Heart left ventricle (tissue), 16 donors: ENCODE measurements at places on chromosomes 7 and 10.
A peak's percentile ranks its signal among the peaks of the same experiment; 100 is the strongest.

- DNase-seq = no peak
- H3K27ac ChIP-seq = no peak overlapping the region
- no peaks in the 10 kb centered on the region for H3K27me3 ChIP-seq
Measured at GRCh38 chr7:157432957-157433576, 96.3 kb downstream of the DNAJB6 start.

DNA sequence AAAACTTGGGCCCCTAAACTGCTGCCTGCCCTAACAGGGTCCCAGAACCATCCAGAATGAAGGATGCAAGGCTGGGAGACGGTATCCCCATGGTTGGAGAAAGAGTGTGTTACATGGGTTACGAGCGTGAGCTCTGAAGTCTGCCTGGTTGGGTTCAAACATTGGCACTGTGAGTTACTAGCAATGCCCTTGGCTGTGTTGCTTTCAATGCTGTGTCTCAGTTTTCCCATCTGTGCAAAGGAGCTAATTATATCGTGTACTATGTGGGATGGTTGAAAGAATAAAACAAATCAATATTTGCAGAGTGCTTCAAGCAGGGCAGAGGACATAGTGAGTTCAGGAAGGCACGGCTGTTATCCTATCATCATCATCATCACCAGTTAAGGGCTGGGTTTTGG is 114.7 kb downstream of the ZMIZ1 start:
- H3K4me3 ChIP-seq = no peak overlapping the region
- peaks cover 21% of the 10 kb centered on the region for H3K36me3 ChIP-seq
- no peaks in the 10 kb centered on the region for H3K27me3 ChIP-seq
- H3K27ac ChIP-seq = no peak overlapping the region

GRCh38 chr7:159094023-159094740 is 50.5 kb downstream of the VIPR2 start:
- peak overlapping the region; percentile 39 for H3K4me3 ChIP-seq
- H3K27ac ChIP-seq = no peak overlapping the region
- H3K4me1 ChIP-seq = peaks cover 10% of the 10 kb centered on the region
- no peaks in the 10 kb centered on the region for H3K27me3 ChIP-seq
- no peaks in the 10 kb centered on the region for H3K36me3 ChIP-seq

GRCh38 chr7:35520810-35521625 is 173.9 kb downstream of the HERPUD2 start:
- peaks cover 20% of the 10 kb centered on the region for H3K4me1 ChIP-seq
- H3K4me3 ChIP-seq = no peak overlapping the region
- H3K27ac ChIP-seq = peak overlapping the region; percentile 30
- no peak for DNase-seq

DNA sequence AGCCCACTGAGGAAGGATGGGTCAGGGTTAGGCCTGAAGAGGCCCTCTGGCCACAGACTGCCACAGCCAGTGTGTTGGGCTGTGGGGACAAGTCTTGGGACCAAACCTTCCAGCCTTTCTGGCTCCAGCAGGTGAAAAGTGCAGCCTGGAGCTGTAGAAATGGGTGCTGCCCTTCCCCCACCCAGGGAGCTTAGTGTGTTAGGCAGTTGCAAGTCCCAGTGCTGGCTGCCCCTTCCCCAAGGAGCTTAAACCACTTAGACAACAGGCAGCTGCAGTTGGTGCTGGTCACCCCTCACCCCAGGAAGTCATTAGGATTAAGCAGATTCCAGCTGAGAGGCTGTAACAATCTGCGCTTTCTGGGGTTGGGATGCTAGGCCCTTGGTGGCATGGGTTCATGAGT is 563.3 kb downstream of the NRG3 start:
- H3K4me1 ChIP-seq = no peaks in the 10 kb centered on the region

GRCh38 chr10:1529806-1530413 is 207.4 kb downstream of the ADARB2 start:
- H3K27ac ChIP-seq = no peak overlapping the region
- H3K27me3 ChIP-seq = no peaks in the 10 kb centered on the region
- H3K4me3 ChIP-seq = no peak overlapping the region
- no peak for DNase-seq
- H3K36me3 ChIP-seq = no peaks in the 10 kb centered on the region

GRCh38 chr7:142646386-142647140 is 102.7 kb upstream of the PRSS1 start:
- DNase-seq = no peak
- H3K4me3 ChIP-seq = no peak overlapping the region
- H3K36me3 ChIP-seq = no peaks in the 10 kb centered on the region
- H3K27ac ChIP-seq = no peak overlapping the region

DNA sequence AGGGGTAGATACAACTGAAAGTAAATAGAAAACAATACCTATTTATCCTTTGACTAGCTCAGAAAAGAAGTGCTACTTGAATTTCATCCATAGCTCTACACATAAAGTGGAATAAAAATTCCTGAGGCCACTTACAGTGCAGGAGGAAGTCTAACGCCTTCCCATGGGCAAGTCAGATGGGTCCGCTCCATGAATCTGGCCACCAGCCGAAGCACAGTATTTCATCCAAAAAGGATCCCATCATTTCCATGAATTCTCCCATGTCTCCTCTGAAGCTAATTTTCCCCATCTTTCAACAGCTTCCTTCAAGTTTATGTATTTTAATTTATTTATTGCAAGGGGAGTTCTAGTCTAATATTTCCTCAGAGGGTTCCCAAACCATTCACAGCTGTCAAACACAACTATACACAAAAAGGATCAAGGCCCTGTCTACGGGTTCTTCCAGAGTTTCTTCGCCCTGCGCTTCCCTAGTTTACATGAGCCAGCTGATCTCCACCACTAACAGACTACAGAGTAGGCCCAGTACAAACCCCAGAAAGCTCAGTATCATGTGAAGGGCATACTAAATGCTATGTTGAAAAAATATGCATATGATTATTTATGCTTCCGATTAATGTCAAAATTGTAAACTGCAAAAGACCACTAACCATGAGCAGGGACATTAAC is 184.7 kb downstream of the DOCK4 start:
- H3K4me3 ChIP-seq = no peak overlapping the region
- no peaks in the 10 kb centered on the region for H3K4me1 ChIP-seq
- peak overlapping the region; percentile 8 for H3K27ac ChIP-seq
- H3K36me3 ChIP-seq = no peaks in the 10 kb centered on the region
- H3K27me3 ChIP-seq = no peaks in the 10 kb centered on the region

DNA sequence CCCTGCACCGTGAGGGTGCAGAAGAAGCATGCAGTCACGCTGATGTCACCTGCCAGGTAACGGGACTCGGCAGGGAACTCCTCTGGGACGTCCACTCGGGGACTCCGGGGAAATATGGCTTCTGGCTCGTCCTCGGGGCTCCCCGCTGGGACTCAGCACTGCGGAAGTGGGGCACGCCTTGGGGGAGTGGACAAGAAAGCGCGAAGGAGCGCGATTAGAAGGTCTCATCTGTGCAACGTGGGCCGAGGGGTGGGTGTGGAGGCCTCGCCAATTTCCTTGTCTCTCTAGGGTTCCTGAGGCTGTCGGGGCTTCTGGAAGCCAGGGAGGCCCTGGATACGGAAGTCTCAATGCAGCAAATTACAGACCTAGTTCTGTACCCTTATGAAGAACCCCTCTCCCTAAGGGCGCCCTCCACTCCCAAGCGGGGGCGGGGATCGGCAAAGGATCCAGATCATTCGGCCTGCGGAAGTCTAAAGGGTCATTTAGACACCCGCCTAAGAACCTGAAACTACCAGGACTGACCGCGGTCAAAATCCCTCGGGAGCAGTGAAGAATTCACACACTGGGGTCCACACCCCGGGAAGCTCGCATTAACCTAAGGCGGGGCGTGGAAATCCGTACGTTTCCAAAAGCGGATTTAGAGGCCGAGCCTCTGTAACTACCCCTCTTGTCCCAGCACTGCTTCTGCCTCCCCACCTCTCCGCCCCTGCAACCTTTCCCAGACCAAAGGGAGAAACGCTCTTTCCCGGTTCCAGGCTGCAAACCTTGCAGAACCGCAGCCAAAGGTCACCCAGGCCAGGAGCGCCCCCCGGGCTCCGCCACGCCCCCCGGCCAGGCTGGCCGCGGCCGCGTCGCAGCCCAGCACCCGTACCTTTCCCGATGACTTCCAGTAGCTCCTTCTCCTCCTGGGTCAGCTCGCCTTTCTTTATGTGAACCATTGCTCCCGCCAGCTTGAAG is 640 bp downstream of the ANKMY2 start:
- H3K27me3 ChIP-seq = no peaks in the 10 kb centered on the region
- peak; percentile 76 for DNase-seq
- H3K36me3 ChIP-seq = peaks cover 7% of the 10 kb centered on the region
- H3K27ac ChIP-seq = peak overlapping the region; percentile 97

- no peak for DNase-seq
- H3K4me1 ChIP-seq = no peaks in the 10 kb centered on the region
- peaks cover under 1% of the 10 kb centered on the region for H3K27me3 ChIP-seq
- H3K27ac ChIP-seq = no peak overlapping the region
Measured at GRCh38 chr7:128155100-128155740, 85.9 kb upstream of the LEP start.

GRCh38 chr10:124943301-124944092 is 1.6 kb downstream of the ZRANB1 start:
- H3K4me1 ChIP-seq = peaks cover 84% of the 10 kb centered on the region
- no peak for DNase-seq
- H3K4me3 ChIP-seq = peak overlapping the region; percentile 19
- peaks cover 8% of the 10 kb centered on the region for H3K36me3 ChIP-seq
- H3K27me3 ChIP-seq = no peaks in the 10 kb centered on the region
- H3K27ac ChIP-seq = peak overlapping the region; percentile 14

GRCh38 chr10:450463-450862 is 239.0 kb downstream of the DIP2C start:
- H3K4me1 ChIP-seq = peaks cover 26% of the 10 kb centered on the region
- no peaks in the 10 kb centered on the region for H3K27me3 ChIP-seq
- no peak for DNase-seq
- H3K4me3 ChIP-seq = no peak overlapping the region
- H3K36me3 ChIP-seq = no peaks in the 10 kb centered on the region

DNA sequence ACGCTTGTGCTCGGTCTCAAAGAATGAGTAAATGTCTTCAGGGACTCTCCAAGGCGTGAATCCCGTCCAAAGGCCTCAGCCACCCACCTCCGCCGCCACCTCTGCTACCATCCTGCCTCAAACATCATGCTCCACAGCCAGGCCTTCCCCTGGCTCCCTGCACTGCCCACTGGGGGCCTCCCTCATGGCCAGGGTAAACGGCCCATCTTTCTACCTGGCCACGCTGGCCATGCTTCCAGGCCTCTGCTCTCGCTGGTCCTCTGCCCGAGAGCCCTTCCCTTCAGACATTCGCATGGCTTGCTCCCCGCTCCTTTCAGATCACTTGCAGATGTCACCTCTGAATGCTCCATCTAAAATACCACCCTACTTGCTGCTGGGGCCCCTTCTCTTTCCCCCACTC is 40.2 kb downstream of the ZNF783 start:
- DNase-seq = no peak
- no peaks in the 10 kb centered on the region for H3K36me3 ChIP-seq
- H3K27me3 ChIP-seq = no peaks in the 10 kb centered on the region

DNA sequence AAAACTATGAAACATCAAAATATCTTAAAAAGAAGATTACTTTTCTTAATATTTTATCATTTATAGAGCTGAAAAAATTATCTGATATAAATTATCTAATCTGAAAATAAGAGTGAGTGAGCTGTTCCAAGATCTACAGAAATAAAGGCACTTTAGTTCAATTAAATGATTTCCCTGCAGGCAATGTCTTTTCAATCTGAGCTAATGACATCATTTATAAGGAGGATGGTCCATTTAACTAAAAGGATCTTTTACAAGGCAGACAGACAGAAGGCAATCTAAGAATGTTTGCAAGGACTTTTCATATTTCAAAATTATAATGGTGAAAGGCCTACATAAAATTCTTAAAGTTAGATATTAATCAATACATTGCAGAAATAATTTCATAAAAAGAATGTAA is 71.8 kb downstream of the SKAP2 start:
- no peaks in the 10 kb centered on the region for H3K4me1 ChIP-seq
- H3K27me3 ChIP-seq = no peaks in the 10 kb centered on the region
- no peaks in the 10 kb centered on the region for H3K36me3 ChIP-seq
- no peak for DNase-seq

DNA sequence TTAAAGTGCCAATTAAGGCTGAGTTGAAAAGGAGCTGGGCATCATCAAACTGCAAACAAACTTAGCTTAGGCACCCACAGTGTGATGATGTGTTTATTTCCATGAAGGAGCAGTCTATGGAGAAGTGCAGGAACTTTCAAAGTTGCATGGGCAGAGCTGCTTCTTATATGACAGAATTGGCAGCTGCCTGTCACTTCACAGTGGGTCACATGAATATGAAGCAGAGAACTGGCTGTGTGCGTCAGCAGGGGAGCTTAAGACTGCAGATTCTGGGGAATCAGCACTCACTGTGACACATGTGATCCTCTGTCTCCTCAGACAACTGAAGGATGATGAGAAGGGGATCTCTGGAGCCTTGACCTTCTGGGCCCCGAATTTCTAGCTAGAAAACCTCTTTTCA is 36.6 kb downstream of the RBM28 start:
- no peak overlapping the region for H3K27ac ChIP-seq
- H3K27me3 ChIP-seq = no peaks in the 10 kb centered on the region
- no peak for DNase-seq
- peaks cover 93% of the 10 kb centered on the region for H3K36me3 ChIP-seq
- no peak overlapping the region for H3K4me3 ChIP-seq

- no peak for DNase-seq
- H3K4me3 ChIP-seq = no peak overlapping the region
- H3K36me3 ChIP-seq = peaks cover 4% of the 10 kb centered on the region
- no peaks in the 10 kb centered on the region for H3K27me3 ChIP-seq
Measured at GRCh38 chr7:133025056-133025455, 56.8 kb downstream of the CHCHD3 start.

DNA sequence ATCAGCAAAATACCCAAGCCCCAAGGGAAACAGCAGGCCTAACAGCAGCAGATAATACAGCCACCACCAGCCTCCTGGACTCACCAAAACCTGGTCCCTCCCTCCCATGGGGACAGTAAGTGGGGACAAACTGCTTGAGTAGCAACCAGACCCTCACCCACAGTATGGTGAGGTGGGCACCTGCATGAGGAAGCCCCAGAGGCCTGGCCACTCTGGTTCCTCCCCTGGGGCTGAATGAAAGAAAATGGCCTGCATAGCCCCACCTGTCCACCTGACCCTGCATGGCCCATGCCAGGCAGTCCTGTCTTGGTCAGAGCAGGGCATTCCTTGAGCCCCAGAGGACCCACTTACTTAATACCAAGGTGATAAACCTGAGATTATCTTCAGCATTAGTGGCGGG is 13.0 kb upstream of the C10orf90 start:
- H3K27me3 ChIP-seq = no peaks in the 10 kb centered on the region
- H3K4me1 ChIP-seq = no peaks in the 10 kb centered on the region
- no peak for DNase-seq
- no peak overlapping the region for H3K27ac ChIP-seq
- H3K4me3 ChIP-seq = no peak overlapping the region
- H3K36me3 ChIP-seq = no peaks in the 10 kb centered on the region

DNA sequence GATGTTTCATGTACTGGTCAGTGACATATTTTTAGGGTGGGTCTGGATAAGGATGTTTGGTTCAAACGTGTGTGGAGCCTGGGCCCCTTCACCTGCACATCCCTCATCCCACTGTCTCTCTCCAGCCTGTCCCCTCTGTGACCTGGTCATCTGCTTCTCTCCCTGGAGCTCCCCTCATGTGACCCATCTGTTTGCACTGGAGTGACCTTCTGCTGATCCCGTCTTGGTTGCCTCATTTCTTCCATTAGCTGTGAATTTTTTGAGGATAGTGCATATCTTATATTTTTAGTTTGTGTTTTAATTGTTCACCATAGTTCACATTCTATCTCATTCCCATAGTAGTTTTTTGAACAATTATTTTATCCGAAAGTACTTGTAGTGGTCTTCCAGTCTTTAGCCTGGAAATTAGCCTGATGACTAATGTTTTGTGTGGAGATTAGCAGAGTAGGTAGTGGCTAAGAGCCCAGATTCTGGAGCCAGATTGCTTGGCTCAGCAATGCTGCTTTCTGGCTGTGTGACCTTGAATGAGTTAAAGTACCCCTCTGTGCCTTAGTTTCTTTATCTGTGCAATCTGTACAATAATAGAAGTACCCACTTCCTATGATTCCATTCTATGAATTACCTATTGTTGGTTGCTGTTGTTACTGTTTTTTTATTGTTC is 224.5 kb downstream of the LRMDA start:
- H3K27ac ChIP-seq = peak overlapping the region; percentile 57
- H3K27me3 ChIP-seq = no peaks in the 10 kb centered on the region
